ENCODE measurements at places on chromosomes 2 and 18.

DNA sequence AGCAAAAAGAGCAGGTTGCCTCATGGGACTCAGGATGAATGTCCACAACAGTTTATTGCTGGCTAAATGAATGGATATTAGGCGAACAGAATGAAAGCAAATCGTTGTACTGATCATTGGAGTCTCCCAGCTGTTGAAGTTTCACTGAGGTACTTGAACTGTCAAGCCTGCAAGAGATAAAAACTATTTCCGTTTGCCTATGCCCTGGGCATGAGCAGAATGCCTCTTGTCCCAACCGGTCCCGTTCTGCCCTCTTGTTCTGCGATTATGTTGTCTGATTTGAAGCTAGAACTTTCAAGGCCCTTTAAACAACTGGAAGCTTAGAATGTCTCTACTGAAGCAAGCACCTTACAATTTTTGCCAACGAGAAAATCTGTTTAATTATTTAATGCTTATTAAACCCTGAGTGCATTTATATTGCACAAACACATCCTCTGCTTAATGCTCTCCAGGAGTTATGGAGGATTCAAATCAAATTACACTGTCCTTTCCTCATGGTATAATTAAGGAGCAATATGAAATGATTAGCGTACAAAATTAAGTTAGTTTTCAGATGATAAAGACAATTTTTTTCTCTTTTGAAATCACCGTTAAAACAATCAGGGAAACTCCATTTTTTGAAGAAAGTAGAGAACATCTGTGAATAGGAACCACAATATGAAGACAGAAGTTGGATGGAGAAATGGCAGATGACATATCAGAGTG, 17.7 kb downstream of the QPCT start:
- no peak for ATAC-seq

- ATAC-seq = no peak
Measured at GRCh38 chr2:189338115-189338514, 103.2 kb upstream of the WDR75 start.

DNA sequence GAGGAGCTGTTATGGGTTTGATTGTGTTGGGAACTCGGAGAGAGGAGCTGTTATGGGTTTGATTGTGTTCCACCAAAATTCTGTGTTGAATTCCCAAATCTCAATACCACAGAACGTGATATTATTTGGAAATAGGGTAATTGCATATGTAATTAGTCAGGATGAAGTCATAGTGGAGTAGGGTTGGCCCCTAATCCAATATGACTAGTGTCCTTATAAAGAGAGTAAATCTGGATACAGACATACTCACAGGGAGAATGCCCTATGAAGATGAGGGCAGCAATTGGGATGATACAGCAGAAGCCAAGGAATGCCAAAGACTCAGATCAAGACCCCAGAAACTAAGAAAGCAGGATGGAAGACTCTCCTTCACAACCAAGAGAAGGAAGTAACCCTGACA, 1023.2 kb upstream of the ZEB2 start:
- no peak for ATAC-seq

DNA sequence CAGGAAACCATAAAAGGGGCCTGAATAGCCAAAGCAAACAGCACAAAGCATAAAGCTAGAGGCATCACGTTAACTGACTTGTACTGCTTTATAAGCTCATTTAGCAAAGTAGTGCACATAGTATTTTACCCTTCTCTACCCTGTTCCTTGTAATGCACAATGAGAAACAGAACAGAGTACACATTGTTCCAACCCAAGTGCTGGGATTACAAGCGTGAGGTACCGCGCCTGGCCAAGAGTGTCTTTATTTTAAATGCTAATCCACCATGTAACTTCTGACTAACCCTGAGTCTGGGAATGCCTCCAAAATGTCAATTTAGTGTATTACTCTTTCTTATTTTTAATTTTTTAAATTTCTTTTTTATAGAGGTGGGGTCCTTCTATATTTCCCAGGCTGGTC, 46.4 kb upstream of the STON1 start:
- ATAC-seq = no peak

GRCh38 chr2:230908595-230909191, 16.3 kb downstream of the GPR55 start:
- ATAC-seq = peak; percentile 21

All from activated CD4-positive, CD25-positive, alpha-beta regulatory T cell treated with anti-CD3 and anti-CD28 coated beads, Interleukin-2, amount 50 U/mL, for 24 hours (primary cell).